ENCODE measurements at places on chromosomes 5 and 9.

DNA sequence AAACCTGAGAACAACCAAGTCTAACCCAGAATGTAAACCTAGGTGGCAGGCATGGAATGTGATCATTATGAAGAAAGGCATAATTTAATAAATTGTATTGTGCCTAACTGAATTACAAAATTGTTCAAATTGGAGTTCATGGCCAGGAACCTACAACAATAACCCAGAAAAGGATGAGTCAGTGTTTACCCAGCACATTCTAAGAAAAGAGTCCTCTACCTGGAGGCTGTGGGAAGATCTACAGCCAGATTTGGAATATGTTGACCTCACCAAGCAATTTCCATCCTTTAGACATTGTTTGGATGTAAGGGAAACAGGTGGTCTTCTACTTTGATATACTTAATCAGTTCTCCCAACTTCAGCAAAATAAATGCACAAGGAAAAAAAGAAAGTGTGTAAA lies 152.2 kb downstream of the TMEM161B start:
- DNase-seq = no peak

GRCh38 chr9:98318834-98319478 lies 63.5 kb upstream of the TBC1D2 start:
- DNase-seq = no peak

GRCh38 chr9:125537442-125538091 lies 169.4 kb downstream of the MAPKAP1 start:
- no peak for DNase-seq

GRCh38 chr9:17816431-17817027 lies 237.7 kb downstream of the SH3GL2 start:
- DNase-seq = no peak

GRCh38 chr9:70257991-70258691 lies 637 bp upstream of the SMC5 start:
- peak; percentile 57 for DNase-seq

- no peak for DNase-seq
Observed at GRCh38 chr9:14418301-14418940, 104.5 kb upstream of the NFIB start.

- no peak for DNase-seq
Observed at GRCh38 chr9:109355564-109356297, 34.9 kb upstream of the EPB41L4B start.

- DNase-seq = no peak
Observed at GRCh38 chr9:96033896-96034295, 158.4 kb downstream of the ERCC6L2 start.

DNA sequence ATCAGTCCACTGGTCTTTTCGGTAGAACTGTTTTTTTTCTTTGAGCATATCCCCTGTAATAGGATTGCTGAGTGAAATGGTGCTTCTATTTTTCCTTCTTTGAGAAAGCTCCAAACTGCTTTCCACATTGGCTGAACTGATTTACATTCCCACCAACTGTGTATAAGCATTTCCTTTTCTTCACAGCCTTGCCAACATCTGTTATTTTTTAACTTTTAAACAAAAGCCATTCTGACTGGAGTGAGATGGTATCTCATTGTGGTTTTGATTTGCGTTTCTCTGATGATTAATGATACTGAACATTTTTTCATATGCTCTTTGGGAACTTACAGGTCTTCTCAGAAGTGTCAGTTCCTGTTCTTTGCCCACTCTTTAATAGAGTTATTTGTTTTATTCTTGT lies 764.7 kb downstream of the MTRR start:
- peak; percentile 22 for DNase-seq

GRCh38 chr5:155342956-155343355 lies 329.4 kb downstream of the KIF4B start:
- no peak for DNase-seq

DNA sequence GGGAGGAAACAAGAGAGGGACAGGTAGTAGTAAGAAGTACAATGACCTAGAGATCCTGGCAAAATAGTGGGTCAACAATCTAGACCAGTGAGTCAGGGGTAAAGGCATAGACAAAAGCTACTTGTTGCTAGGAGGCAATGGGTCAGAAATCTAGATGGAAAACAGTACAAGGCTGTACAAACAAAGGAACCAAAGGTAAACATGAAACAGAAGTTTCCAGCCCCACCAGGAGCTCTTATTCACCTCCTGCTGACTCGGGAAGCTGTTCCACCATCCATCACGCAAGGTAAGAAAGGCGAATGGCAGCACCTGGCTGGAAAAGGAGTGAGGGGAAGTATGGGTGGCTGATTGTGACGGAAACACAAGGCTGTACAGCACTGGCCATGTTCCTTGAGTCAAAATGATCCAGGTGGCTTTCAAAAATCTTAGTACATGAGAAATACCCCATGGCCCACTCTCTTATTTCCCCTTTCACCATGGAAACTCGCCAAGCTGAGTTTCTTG lies 70.5 kb upstream of the RAI14 start:
- no peak for DNase-seq

DNA sequence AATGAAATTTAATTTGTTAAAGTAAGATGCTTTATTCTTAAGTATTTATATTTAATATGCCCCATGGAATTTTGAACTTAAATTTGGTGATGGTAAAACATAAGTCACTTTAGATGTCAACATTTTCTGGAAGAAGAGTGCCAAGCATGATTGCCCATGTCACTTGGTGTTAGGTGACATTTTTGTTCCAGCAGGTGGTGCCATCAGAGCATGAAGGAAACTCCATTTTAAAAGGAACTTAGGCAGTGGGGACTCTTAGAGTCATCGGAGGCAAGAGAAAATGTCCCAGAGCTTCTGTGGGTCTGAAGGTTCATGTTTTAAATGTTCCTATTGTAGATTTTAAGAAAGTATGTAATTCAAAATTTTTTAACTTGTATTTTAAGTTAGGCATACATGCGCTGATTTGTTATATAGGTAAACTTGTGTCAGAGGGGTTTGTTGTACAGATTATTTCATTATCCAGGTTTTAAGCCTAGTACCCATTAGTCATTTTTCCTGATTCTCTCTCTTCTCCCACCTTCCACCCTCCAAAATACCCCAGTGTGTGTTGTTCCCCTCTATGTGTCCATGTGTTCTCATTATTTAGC lies 789.3 kb downstream of the SEMA5A start:
- peak; percentile 13 for DNase-seq

DNA sequence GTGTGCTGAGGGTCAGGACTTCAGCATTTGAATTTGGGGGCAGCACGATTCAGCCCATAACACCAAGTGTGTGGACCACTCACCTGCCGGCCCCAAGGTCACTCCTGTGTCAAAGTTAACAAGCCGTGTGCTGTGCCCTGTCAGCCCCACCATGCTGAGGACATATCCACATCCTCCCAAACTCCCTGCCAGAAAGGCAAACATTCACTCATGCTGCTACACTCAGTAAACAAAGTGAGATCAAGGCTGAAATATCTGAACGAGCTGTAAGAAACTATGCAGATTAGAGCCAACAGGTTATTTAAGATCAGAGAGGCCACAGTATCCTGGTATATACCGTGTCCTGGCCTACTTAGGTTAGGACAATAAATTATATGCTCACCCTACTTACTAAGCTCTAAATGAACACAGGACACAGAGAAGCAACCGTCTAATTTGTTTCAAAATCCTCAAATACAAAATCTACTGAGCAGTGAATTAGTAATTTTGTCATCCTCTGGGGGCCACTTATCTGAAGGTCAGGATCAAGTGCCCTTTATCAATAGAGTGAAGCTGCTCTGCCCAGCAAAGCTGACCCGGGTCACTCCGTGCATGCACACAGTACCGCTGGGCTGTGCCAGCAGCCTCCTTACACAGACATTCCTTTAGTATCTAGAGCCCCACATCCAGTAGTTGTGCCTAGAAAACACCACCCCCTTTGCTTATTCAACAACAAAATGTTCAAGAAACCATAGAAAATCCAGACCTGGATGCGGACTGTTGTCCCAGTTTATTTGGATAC lies 28.2 kb downstream of the RETREG1 start:
- DNase-seq = no peak

- DNase-seq = no peak
Observed at GRCh38 chr5:90878081-90878480, 319.5 kb downstream of the ADGRV1 start.

- no peak for DNase-seq
Observed at GRCh38 chr9:89730715-89731114, 125.9 kb downstream of the GADD45G start.

DNA sequence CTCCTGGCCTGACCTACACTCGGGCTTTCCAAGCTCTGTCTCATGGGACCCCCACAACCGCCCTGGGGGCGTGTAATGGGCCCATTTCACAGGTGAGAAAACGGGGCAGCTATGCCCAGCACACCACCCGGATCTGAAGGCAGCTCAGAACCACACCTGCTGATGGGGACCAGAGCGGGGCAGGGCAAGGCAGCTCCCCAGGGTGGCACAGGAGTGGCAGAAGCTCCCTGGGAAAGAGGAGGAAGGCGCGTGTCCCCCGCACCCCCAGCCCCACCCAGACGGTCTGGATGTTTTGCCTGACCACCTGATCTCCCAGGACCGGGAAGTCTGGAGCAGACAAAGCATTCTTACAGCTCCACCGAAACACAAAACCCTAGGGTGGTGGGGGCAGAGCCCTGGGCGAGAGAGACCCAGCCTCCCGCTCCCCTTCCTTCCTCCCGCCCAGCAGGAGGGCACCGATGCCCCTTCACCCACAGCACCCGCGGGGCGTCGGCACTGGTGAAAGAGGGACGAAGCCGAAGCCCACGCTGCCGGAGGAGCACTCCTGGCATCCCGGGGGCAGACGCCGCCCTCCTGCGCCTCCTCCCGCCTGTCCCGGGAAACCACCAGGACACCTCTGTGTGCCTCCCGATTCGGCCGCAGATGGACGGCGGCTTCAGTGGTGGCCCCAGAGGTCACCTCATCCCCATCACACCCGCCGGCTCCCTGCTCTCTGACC lies 14.5 kb downstream of the NOTCH1 start:
- no peak for DNase-seq

DNA sequence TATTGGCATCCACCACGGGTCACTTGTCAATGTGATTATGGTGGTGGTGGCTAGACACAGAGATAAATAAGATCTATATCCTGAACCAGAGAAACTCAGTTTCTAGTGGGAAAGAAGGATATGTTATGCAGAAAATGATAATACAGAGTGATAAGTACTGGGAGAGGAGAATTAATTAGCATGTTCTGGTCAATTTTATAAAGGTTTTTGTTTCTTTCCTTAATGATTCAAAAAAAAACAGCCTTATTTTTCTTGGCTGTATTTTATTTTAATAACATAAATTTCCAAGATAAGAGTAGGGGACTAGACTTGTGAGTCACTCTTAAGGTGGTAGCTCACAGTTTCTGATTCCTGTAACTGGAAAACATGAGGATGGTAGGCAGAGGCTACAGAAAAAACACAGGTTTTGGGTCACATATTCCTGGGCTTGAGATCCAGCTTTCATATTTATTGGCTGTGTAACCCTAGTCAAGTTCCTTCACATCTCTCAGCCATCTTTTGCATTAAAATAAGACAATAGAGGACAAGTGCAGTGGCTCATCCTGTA lies 350.3 kb upstream of the RPS23 start:
- DNase-seq = no peak

- no peak for DNase-seq
Observed at GRCh38 chr5:131981516-131981915, 29.9 kb downstream of the ACSL6 start.

GRCh38 chr9:116646661-116647514 lies 40.2 kb upstream of the TRIM32 start:
- DNase-seq = no peak

GRCh38 chr5:60183881-60184280 lies 290.4 kb upstream of the PDE4D start:
- DNase-seq = no peak

DNA sequence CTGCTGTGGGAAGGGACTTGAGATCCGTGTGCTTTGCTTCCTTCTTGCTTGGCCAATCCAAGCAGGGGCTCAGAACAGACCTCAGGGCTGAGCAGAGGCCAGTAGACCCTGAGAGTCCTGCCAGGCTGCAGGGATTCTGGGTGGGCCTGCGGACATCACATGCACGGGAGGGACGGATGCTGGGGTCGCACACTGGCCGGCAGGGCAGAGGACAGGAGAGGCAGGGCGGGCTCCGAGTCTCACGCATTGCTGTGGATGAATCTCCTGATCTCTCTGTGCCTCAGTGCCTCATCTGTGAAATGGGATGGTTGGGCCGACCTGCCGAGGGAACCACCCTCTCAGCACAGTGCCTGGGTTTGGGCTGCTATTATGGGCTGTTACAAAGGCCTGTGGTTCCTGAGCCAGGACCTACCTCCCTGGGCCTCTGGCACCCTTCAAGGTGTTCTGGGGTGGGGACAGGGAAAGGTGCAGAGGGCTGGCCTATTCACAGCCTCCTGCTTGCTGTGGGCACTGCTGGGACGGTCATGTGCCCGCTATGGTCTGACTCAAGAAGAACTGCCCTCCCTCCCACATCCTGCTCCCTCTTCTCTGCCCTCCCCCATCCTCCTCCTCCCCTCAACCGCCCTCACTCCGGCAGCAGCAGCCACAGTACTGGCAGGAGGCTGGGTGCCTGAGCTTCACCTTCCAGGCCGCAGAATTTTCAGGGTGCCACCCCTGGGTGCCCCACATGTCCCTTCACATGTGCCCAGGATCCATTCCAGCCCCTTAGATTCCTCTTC lies 43.3 kb downstream of the NCS1 start:
- no peak for DNase-seq

All from hematopoietic multipotent progenitor cell (in vitro differentiated cells).